CD4-positive, alpha-beta memory T cell (primary cell): ENCODE measurements at places on chromosomes 16 and 17. TPM values are rescaled to one million over a fixed set of nuclear protein-coding genes. Genes with fewer than 3 reads are reported as not detected.

The SHISA9 gene
- not detected for polyA plus RNA-seq

The C1QTNF8 gene
- not detected for polyA plus RNA-seq

The CACNA1G gene
- polyA plus RNA-seq, result not detected

The SIAH1 gene
- polyA plus RNA-seq, result 11.9 TPM

The C16orf46 gene
- not detected for polyA plus RNA-seq

The LDHD gene
- polyA plus RNA-seq, result not detected

The KLHL10 gene
- polyA plus RNA-seq, result not detected

The KRT14 gene
- not detected for polyA plus RNA-seq

DNA sequence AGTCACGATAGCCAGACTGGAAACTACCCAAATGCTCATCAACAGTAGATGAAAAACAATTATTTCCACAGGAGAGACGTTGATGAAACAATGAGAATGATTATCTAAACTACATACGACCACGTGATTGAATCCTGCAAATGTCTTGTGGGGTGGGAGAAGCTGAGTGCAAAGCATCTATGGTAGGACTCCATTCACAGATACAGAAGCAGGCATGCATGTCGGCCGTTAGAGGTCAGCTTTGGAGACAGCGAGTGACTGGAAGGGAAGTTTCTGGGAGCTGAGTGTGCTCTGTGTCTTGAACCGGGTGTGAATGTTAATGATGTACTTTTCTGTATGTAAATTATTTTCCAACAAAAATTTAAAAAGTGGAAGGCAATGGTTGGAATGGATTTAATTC is 71.5 kb upstream of the DNAJA2 start:
- no peak for DNase-seq

GRCh38 chr17:37294888-37295287 is 80.9 kb upstream of the C17orf78 start:
- no peak for DNase-seq

GRCh38 chr17:68710035-68710780 is 109.0 kb upstream of the FAM20A start:
- DNase-seq, result no peak

GRCh38 chr16:19232988-19233387 is 52.5 kb upstream of the CLEC19A start:
- no peak for DNase-seq

DNA sequence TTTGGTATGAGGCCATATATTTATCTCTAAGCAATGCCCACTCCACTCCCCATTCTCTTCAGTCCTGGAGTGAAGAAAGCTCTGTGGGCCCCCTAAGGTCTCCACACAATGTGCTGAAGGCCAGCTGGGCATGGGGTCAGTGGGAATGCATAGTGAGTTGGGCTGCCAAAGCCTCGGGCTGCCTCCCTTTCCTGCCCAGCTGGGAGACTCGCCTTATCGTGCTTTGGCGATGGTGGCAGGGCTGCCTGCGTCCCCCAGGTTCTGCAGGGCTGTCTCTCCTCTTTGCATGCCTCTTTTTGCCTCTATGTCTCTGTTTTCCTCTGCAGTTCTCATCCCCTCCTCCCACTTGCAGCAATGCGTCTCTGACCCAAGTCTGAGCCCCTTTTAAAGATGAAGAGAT is 116.5 kb downstream of the CYLD start:
- DNase-seq, result no peak

GRCh38 chr16:1788095-1788707 is 5.3 kb downstream of the IGFALS start:
- DNase-seq, result no peak

DNA sequence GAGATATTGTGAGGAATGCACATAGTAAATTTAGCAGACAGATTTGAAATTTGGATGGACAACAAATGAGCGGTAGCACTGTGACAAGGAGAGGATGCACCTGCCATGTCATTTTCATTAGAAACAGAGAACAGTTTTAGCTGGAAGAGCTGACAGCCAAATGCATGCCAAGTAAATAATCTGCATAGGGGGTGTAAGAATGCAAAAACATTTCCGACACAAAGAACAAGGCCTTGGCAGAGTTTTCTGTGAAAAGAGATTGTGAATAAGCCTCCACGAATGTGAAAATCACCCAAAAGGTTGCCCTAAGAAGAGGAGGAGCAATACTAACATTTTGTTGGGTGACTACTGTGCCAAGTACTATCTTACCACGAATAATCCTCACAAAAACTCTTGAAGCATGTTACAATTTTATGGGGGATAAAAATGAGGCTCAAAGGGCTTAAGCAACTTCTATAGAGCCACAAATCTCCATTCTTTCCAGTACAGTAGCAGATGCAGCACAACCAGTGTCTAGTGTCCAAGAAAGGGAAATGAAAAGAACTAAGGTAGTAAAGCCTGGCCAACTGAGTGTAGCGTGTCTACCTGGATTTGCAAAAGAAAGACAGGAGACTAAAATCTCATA is 28.3 kb downstream of the TMEM100 start:
- DNase-seq, result no peak

DNA sequence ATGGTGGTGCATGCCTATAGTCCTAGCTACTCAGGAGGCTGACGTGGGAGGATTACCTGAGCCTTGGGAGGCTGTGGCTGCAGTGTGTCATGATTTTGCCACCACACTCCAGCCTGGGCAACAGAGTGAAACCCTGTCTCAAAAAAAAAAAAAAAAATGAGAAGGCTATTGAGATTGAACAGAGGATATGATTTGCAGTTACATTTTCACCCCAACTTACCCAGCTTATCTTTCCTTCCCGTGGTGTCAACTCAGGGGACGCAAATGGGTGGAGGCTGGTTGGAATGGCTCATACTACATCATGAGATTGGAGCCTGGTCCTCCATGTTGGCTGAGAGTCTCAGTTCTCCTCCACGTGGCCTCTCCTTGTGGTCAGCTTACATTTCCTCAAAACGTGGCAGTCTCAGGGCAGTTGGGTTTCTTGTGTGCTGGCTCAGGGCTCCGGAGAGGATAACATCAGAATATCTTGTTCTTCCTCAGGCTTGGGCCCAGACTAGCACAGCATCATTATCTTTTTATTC is 17.2 kb upstream of the NSMCE1 start:
- no peak for DNase-seq

DNA sequence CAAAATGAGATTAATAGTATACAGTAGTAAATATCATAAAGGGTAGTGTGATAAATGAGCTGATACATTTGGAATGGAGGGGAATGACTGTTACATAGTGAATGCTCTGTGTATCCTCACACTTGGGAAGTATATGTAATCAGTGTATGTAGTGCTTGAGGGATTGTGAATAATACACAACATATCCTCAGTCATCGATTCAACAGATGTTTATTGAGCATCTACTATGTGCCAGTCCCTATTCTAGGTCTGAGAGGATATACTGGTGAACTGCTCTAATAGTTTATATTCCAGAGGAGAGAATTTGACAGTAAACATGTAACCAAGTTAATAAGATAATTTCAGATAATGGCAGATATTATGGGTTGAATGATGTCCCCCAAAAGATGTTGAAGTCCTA is 3.4 kb upstream of the BECN1 start:
- DNase-seq, result no peak

GRCh38 chr17:36469733-36470132 is 16.7 kb upstream of the ZNHIT3 start:
- DNase-seq, result no peak

- no peak for DNase-seq
Observed at GRCh38 chr16:11669380-11670146, 1.3 kb downstream of the SNN start.

- DNase-seq, result no peak
Observed at GRCh38 chr16:325375-326145, 27.0 kb downstream of the AXIN1 start.

DNA sequence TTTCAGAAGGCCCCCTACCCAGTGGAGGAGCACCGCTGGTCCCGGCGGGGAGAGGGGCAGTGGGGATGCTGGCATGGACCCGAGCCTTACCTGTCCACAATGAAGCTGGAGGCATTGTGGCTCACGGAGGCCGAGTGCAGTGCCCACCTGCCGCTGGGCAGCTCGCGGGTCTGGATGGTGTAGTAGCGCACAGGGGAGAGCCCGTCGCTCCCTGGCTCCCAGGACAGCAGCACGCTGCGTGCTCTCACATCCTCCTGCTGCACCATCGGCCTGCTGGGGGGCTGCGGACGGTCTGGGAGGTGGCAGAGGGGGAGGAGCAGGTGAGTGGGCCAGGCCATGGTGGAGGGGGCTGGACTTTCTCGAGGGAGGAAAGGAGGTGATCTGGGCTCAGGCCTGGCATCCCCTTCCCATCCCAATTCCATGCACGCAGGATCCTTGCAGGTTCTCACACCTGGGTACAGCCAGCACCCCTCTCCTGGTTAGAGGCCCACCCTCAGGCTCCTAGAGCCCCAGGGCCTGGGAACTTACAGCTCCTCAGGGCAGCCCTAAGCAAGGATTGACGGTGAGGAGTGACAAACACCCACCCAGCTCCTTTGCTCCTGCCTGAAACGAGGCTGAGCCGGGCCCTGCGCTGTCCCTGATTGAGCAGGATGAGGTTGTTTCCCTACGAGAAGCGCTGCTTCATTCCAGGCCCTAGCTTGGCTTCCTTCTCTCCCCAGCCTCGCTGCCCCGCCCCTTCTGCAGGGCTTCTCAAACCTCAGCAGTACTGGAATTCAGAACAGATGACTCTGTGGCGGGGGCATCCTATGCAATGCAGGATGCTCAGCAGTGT is 76.2 kb upstream of the CDC42EP4 start:
- DNase-seq, result no peak

DNA sequence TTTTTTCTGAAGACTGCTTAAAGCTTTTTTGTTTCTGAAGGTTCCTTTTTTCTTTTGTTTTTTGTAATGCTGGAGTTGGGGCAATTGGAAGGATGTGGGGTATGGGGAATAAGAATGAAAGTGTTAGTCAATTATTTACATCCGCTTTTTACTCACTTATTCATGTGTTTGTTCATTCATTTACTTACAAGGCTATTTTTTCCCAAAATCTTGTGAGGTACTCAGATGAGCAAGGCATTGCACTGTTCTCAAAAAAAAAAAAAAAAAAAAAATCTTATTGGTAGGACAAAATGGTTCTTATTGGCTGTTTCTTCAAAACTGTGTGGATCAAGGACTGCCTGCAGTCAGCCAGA is 55.7 kb downstream of the PLD6 start:
- no peak for DNase-seq

DNA sequence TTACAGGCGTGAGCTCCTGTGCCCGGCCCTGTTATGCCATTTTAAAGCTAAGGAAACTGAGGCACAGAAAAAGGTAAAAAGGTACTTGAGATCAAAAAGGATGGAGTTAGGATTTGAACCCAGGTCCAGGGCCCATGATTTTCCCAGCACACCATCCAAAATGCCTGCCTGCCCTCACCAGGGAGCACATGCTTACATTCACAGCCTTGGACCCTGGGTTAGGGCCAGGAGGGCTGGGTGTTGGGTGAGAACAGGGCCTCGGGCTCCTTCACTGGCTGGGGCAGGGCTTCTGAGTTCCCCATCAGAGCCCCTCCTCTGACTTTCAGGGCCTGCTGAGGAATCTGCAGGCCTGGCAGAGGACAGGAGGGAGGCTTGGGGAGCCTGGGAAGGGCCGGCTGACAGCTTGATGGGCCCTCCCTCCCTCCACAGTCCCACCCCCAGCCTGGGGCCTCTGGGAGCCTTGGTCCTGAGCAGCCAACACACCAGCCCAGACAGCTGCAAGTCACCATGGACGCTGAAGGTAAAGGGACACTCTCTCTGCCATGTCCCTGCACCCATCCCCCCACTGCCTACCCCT is at the start of gene QPRT:
Gene QPRT, plus strand, starts transcription at position 490 of the 577 bp plus-strand sequence. Its CDS starts 18 bp downstream, at position 508.
- no peak for DNase-seq

DNA sequence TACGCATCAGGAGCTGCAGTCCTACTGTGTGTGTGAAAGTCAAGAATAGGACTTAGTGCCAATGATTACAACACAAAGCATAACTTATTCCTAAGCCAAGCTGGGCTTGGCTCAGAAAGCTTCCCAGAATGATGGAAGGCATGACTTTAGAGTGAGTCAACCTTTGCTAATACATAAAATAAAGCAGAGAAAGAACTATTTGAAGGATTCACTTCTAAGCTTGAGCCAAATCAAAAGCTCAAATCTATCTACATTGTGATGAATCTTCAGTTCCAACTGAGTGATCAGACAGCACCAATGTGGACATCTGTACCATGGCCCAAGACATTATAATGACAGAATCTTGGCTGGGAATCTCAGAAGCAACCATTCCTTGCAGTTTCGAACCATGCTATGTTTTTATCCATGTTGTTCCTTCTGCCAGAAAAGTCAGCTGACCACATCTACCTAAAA is 41.4 kb downstream of the SMG6 start:
- no peak for DNase-seq

- DNase-seq, result no peak
Observed at GRCh38 chr17:74288785-74289184, 14.8 kb downstream of the DNAI2 start.
